ENCODE measurements at places on chromosomes 5 and 9.

DNA sequence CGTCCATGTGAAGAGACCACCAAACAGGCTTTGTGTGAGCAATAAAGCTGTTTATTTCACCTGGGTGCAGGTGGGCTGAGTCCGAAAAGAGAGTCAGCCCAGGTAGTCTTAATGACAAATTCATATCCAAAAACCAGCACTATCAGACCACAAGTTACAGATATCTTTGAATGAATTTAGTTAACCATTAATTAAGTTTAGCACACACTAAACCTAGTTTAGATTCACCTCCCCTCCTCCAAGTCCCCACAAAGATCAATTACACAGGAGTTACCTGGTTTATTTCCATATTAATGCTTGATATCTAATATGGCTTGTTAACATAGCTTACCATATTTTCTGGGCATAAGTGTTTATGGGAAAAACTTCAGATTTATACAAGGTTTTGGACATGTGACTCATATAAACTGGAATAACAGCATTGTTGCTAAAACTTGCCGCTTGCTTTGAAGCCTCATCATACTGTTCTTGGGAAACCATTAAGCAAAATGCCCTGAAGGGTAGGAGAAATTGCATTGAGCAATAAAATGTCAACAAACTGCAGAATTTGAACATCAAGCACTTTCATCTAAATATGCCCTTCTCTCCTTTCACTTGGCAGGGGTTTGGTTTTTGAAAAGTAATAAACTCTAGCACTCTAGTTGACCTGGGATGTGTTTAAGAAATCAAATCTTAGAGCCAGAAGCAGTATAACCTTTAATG lies 166.9 kb downstream of the SNCAIP start:
- DNase-seq, result no peak

DNA sequence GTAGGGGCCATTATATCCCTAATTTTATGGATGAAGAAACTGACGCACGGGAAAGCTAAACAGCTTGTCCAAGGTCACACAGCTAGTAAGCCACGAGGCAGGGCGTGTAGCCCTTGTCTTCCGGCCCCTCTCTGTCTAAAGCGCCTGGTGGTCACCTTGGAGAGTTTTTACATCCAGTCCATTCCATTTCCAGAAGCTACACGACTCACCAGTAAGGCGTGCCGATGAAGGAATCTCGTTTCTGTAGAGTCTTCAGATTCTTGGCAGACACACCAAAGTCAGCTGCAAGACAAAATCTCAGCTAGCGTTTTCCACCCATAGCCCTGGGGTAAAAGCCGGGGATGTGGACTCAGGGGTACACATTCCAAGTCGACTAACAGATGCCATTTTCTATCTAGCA lies 80.5 kb downstream of the STK10 start:
- DNase-seq, result no peak

DNA sequence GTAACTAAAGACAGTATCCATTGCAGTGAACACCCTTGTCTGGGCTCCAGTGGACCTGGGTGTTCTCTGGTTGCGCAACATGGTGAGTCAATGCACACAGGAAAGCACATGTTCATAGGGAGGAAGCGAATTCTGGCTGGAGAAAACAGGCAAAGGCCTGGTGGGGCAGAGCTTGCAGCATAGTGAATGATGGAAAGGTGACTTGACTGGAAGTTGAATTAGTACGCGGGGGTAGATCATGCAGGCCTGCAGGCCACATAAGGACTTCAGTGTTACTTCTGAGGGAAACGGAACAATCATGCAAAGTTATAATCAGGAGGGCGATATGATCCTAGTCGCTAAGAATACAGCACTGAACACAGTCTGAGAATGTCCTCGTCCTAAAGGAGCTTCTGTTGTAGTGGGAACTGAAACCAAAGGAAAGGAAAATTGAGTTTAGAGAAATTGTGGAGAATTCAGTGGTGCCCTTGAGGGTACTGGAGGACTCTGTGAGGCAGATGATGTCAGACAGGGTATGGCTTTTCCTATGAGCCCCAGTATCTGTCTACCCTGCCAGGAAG lies 71.9 kb upstream of the RANBP3L start:
- no peak for DNase-seq

GRCh38 chr5:103605277-103605676 lies 42.7 kb upstream of the NUDT12 start:
- DNase-seq, result no peak

- DNase-seq, result no peak
These were observed 9.2 kb downstream of the ARPC5L start for GRCh38 chr9:124871156-124871561.

- no peak for DNase-seq
These were observed 28.1 kb downstream of the PIK3R1 start for GRCh38 chr5:68243681-68244080.

DNA sequence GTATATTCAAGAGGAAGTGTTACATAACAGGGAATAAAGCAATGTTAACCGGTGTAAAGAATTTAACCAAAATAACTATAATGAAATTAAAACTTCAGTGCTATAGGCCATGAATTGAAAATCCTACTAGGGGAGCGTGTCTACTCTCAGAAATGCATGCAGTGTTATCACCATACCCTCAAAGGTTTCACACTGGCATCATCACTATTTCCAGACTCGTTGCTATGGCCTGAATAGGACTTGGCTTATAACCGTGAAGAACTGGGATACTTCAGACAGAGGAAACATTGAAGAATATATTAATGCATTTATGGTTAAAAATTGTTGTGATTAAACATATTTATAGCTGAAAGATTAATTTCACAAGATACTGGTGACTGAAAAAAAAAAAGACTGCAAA lies 154.9 kb downstream of the EPB41L4A start:
- no peak for DNase-seq

DNA sequence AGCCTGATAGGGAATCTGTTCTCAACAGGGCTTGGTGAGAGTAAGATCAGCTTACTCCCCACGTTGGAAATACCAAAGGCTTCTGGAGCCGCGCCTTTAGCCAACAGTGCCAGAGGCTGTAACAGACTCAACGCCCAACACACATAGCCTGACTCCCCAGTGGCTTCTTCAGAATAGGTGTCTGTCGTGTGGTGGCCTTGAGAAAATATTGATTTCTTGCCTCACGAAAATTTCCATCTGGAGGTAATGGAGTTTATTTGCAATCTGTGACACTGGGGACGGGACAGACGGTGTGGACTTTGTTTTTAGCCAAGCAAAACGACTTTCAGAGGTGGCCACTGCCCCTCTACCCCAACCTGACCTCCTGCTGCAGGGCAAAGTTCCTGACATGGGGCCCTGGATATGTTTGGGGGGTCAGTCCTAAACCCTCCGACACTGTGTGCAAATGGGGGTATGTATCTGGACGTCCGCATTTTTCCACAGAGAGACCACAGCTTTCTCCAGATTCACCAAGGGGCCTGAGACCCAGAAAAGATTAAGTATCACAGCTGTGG lies 189.3 kb downstream of the CDK5RAP2 start:
- no peak for DNase-seq

DNA sequence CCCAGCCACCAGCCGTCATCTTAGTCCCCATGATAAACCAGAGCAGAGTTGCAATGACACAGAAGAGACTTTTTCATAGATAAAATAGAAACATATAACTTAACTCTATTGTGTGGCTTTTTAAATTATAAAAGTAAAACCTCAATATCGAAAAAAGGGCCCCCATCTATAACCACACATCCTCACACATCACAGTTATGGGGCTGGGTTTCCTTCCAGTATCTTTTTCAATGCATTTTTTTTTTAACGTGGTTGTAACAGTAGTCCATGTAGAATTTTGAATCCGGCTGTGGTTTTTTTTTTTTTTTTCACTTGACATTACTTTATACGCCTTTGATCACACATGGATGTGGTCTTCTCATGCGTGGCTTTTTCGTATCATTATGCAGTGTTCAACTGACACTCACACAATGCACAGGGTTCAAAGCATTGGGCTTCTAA lies 77.4 kb downstream of the CFAP77 start:
- DNase-seq, result no peak

DNA sequence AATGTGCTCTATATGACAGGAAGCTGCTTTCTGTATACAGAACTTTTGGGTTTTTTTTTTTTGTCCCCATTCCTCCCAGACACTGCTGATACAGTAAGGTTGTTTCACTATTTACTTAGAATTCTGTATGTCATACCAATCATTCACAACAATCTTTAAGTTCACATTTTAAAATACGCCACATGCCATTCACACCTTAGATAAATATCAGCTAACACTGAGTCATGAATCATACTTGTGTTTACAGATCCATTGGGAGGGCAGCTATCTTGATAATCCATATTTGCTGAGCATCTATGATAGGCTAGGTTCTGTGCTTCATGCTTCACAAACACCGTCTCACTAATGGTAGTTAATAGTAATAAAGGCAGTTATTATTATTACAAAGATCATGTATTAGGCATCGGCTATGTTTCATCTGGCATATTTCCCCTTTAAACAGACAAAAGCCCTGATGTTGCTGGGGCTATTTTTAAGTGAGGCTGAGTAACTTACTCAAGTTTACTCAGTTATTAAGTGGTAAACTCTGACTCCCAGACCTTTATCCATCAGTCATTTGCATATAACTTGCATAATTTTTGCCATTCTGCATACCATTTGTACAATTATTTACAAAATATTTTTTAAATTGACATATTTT lies 152.2 kb upstream of the HMHB1 start:
- no peak for DNase-seq

DNA sequence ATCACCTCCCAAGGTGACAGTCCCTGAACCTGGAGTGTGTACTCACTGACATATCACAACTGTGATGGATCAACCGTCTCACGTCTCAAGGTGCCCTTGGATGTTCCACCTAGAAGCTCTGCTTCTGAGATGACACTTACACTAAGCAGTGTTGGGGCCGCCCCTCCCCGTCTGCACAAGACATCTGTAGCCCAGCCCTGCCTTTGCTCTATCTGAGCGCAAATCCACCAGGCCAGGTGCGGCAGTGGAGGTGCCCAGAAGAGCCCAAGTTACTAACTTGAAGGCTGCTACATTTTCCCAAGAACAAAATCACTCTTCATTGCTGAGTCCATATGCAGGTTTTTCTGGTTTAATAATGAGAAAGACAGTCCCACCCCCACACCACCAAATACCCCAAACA lies 148.3 kb downstream of the FSTL4 start:
- no peak for DNase-seq

DNA sequence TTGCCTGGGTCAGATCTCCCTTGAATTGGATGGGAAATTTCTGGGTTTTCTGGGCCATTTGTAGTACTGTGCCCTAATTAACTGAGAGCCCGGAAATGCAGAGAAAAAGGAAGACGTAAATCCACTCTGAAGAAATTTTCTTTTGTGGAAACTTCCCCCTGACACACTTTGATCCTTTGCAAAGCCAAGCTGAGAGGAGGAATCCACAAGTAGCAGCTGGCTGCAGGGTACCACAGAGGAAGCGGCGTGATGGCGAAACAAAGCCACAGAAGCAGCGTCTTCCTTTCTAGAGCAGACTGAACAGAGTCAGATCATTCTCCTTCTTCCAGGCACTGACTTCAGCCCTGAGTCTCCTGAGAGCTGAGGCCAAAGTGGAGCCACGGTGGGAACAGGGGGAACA lies 47.1 kb upstream of the ZNF354A start:
- DNase-seq, result no peak

GRCh38 chr5:6642655-6643054 lies 9.4 kb downstream of the SRD5A1 start:
- no peak for DNase-seq

DNA sequence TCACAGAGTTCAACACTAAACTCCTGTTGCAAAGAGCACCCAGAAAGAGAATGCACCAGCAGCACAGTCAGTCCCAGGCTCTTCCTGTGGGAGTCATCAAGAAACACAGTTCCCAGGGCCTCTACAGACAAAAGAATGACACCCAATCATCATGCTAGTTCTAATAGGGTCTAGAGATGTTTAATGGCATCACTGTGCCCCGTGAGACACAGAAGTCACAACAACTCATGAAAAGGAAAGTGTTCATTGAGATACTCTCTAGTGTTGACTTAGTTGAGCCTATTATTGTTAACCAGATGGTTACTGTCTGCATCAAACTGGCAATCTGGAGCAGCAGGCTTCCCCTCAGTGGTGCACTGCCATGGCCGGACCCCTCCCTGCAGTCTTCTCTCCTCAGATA lies 1.6 kb downstream of the KLHL3 start:
- DNase-seq, result no peak

DNA sequence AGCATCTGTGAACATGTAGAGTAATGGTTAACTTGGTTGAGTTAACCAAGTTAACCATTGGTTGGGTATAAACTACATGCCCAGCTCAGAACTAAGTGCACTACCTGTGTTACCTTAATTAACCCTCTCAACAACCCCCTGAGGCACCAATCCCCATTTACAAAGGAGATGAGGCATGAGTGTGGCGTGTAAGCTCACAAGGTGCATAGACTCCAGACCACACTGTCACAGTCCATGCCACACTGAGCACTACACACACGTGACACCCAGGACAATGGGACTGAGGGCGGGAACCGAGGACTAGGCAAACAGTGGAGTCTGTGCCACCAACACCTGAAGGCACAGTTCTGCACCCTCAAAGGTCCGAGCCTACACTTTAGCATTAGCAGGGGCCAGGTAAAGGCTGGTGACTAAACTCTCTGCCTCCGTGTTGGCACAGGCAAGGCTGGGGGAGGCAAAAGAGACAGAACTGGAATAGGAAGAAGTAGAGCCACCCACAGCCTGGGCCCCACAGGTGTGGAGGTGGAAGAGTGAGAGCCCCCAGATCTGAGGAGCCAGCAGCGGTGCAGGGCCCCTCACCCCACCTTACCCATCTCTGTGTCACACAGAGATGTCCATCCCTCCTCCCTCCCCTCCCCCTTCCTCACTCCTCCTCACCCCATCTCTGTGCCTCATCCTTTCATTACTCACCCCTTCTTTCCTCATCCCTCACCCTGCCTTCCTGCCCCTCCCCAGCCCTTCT lies 2.2 kb upstream of the DNAJB5 start:
- no peak for DNase-seq

DNA sequence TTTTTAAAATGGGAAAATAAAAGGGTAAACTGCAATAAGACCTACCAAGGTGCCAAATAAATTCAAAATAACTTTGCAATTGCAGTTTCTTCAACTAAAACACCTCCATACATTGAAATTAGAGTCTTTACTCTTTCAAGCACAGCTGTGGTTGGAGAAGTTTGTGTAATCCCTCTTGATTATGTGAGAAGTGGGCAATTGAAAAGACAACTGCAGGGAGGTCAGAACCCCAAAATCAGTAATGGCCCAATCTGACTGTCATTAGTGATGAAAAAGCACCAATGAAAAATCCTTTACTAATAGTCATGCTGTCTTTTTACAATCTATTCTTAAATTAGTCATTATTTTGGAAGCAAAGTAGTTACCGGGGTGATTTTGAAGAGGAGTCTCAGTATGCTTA lies 116.7 kb upstream of the RGMB start:
- no peak for DNase-seq

DNA sequence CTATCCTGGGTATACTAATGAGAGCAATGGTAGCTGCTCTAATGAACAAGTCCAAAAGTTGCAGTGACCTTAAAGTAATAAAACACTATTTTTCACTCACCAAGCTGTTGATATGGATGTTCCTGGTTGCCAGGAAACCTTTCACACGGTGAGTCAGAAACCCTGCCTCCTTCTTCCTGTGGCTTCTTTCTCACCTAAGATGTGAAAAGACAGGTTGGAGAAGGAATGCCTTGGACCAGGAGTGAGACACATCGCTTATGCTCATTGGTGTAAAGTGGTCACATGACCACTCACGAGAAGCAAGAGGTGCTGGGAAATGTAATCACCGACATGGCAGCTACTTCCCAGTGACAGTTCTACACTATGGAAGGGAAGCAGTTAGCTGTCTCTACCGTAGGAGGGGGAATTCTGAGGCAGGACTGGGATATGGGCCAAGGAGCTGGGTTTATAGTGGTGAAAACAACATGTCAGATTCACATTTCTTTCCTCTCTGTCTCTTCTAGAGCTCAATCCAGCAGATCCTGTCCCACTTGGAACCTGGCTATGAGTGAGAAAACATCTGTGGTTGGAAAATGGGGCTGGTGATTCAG lies 320.4 kb upstream of the KLF4 start:
- DNase-seq, result no peak
